ENCODE measurements at places on chromosomes 1 and 21.

DNA sequence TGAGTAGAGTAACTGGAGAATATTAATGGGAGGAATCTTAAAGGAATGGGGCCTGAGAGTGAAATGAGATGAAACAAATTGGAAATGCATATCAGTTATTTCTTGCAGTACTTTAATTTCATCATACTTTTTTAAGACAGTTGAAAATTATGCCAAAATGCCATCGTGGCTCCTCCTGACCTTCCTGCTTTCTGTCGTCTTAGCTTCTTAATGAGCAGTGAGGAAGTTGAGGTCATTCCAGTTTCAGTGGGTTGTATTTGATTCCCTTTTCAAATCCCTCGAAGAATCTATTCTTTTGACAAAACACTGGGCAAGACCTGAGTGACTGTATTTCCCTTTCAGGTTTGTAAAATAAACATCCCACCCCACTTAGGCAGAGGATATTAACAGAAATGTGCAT, 134.9 kb upstream of the MAP1LC3C start:
- DNase-seq, result no peak

GRCh38 chr1:91617285-91617765, 116.7 kb downstream of the CDC7 start:
- no peak for DNase-seq

DNA sequence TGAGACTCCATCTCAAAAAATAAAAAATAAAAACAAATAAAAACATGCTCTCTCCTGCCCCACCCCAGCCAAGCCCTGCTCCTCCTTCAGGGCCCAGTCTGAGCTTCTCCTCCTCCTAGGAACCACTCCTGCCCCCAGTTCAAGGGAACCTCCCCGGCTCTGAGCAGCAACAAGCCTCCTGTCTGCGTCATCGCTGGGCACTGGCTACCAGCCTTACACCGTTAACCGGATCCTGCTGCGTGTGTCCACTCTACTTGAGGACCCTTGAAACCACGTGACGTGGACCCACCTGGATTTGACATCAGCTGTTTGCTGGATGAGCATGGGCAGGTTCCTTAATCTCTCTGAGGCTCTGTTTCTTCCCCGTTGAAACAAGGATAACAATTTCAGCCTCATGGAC, 1.6 kb upstream of the TAS1R2 start:
- no peak for DNase-seq

DNA sequence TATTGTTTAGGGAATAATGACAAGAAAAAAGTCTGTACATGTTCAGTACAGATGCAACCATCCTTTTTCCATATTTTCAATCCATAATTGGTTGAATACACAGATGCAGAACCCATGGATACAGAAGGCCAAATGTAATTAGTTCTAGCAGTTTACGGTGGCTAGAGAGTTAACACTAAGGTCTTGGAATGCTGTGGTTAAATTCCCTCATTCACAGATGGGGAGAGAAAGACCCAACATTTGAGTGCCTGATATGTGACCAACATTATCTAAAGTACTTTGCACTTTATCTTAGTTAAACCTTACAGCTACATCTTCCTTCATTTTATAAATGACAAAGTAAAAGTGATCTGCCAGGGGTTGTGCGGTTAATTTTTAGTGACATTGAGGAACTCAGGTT, 5.3 kb downstream of the SCMH1 start:
- DNase-seq, result no peak

- peak; percentile 79 for DNase-seq
These were observed 3.3 kb downstream of the CNST start for GRCh38 chr1:246569248-246570238.

GRCh38 chr1:17658837-17659236, 96.3 kb upstream of the ACTL8 start:
- DNase-seq, result no peak

GRCh38 chr1:193094112-193094511, 11.1 kb downstream of the GLRX2 start:
- DNase-seq, result no peak

GRCh38 chr1:207828485-207829158, 76.8 kb downstream of the CD46 start:
- no peak for DNase-seq

- DNase-seq, result no peak
These were observed 320.1 kb downstream of the LMX1A start for GRCh38 chr1:165036403-165036802.

GRCh38 chr21:32604464-32604863, 7.7 kb downstream of the CFAP298 start:
- DNase-seq, result no peak

GRCh38 chr1:237152506-237153335, 110.7 kb downstream of the RYR2 start:
- no peak for DNase-seq

GRCh38 chr1:34753163-34753562, 1.7 kb upstream of the GJB5 start:
- peak; percentile 82 for DNase-seq

- DNase-seq, result no peak
These were observed 27.7 kb downstream of the PIGP start for GRCh38 chr21:37045149-37045548.

GRCh38 chr1:229410692-229411433, 23.0 kb downstream of the ACTA1 start:
- DNase-seq, result peak; percentile 14

GRCh38 chr1:200887772-200888348, 6.8 kb upstream of the INAVA start:
- DNase-seq, result no peak

DNA sequence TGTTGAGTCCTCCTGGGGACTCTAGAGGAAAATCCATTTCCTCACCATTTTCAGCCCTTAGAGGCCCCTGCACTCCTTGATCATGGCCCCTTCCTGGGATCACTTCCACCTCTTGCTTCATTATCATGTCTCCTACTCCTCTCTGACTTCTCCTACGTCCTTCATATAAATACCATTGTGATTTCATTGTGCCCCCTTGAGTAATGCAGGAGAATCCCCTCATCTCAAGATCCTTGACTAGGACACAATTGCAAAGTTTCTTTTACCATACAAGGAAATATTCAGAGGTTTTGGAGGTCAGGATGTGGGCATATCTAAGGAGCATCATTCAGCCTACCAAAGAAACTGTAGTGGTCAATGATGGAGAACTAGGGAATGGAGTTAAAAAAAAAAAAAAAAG, 8.8 kb upstream of the GBP6 start:
- DNase-seq, result no peak

All from epithelial cell of prostate (primary cell).